ENCODE measurements at places on chromosomes 6 and 20. TPM values are rescaled to one million over a fixed set of nuclear protein-coding genes. Genes with fewer than 3 reads are reported as not detected.

GRCh38 chr6:156809034-156809433 lies 31.9 kb downstream of the ARID1B start:
- H3K4me3 ChIP-seq: no peak overlapping the region
- no peaks in the 10 kb centered on the region for H3K36me3 ChIP-seq
- no peak overlapping the region for H3K27ac ChIP-seq
- H3K27me3 ChIP-seq: peaks cover 2% of the 10 kb centered on the region

JARID2 gene
- total RNA-seq: 66.1 TPM

DNA sequence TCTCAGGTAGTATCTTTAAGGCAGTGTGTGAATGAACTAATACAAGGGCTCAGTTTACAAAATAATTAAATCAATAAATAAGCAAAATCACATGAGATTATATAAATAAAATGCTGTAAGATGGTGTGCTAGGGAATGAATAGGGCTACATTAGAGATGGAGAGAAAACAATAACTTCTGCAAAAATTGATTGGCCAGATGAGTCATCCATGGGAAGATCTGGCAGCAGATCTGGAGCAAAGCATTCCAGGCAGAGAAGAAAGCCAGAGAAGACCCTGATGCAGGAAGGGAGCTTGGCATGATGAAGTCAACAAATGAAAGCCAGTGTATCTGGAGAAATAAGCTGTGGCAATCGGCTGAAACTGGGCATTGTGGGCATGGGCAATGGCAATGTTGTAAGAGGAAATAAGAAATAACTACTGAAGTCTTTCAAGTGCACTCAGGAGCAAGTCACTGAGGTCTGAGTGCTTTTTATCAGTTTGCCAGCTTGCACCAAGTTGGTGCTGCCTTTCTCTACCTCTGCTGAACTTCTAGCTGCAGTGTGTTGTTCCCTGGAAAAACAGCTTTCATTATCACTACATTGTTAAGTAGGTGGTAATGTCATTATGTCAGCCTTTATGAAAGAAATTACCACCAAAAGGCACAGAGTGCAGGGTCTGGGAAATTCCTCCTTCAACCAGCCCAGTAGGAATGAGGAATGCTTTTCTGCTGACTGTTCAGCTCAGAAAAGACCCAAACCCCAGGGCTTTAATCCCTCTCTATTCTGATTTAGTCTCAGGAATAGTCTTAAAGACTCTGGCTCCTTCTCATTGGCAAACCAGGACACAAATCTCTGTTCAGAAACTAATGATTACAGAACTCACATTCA lies 231.6 kb downstream of the HTR1B start:
- H3K4me3 ChIP-seq: no peak overlapping the region
- no peak overlapping the region for H3K27ac ChIP-seq
- H3K4me1 ChIP-seq: no peaks in the 10 kb centered on the region
- no peaks in the 10 kb centered on the region for H3K36me3 ChIP-seq

DNA sequence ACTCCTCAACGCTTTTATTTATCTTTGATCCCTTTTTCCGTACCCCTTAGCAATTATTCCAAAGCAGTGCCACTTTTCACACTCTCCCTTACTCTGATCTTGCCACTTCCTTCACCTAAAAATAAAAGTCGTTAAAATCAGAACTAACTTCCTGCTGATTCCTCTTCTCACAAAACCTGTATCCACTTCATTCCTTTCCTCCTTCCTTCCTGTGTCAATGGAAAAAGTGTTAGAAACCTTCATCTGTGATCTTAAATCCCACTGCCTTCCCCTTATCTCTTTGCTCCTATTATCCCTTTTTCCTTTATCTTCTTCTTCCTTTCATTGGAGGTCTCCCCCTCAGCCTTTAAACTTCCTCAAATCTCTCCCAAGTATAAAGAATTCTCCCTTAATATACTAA lies 49.2 kb downstream of the GOPC start:
- peaks cover 2% of the 10 kb centered on the region for H3K27me3 ChIP-seq
- DNase-seq: no peak
- H3K36me3 ChIP-seq: peaks cover 21% of the 10 kb centered on the region
- peaks cover 35% of the 10 kb centered on the region for H3K4me1 ChIP-seq
- no peak overlapping the region for H3K27ac ChIP-seq

GSTA3 gene
- not detected for total RNA-seq

- H3K27ac ChIP-seq: no peak overlapping the region
- peaks cover 9% of the 10 kb centered on the region for H3K4me1 ChIP-seq
- no peak for DNase-seq
- peaks cover 8% of the 10 kb centered on the region for H3K27me3 ChIP-seq
- peaks cover 19% of the 10 kb centered on the region for H3K36me3 ChIP-seq
Observed at GRCh38 chr6:43127877-43128276, 43.2 kb upstream of the SRF start.

GRCh38 chr6:15401120-15401519 lies 155.3 kb downstream of the JARID2 start:
- H3K27me3 ChIP-seq: no peaks in the 10 kb centered on the region
- no peak overlapping the region for H3K27ac ChIP-seq
- H3K36me3 ChIP-seq: no peaks in the 10 kb centered on the region
- no peak for DNase-seq
- H3K4me1 ChIP-seq: peaks cover 74% of the 10 kb centered on the region

- peaks cover 34% of the 10 kb centered on the region for H3K4me1 ChIP-seq
- no peak for DNase-seq
- H3K4me3 ChIP-seq: no peak overlapping the region
- H3K36me3 ChIP-seq: peaks cover 4% of the 10 kb centered on the region
- H3K27ac ChIP-seq: peak overlapping the region; percentile 74
Observed at GRCh38 chr6:143674483-143675381, 3.0 kb upstream of the PHACTR2 start.

CTAGE9 gene
- not detected for total RNA-seq

- H3K4me1 ChIP-seq: peaks cover 3% of the 10 kb centered on the region
- H3K4me3 ChIP-seq: no peak overlapping the region
- H3K27me3 ChIP-seq: peaks cover 2% of the 10 kb centered on the region
- no peak for DNase-seq
- H3K36me3 ChIP-seq: peaks cover 9% of the 10 kb centered on the region
- H3K27ac ChIP-seq: no peak overlapping the region
Observed at GRCh38 chr20:63966172-63966943, 3.4 kb downstream of the ZNF512B start.

- H3K4me3 ChIP-seq: no peak overlapping the region
- H3K27ac ChIP-seq: no peak overlapping the region
- H3K36me3 ChIP-seq: no peaks in the 10 kb centered on the region
- H3K27me3 ChIP-seq: peaks cover 4% of the 10 kb centered on the region
- no peaks in the 10 kb centered on the region for H3K4me1 ChIP-seq
Observed at GRCh38 chr6:87684895-87685654, 17.0 kb downstream of the AKIRIN2 start.

DNA sequence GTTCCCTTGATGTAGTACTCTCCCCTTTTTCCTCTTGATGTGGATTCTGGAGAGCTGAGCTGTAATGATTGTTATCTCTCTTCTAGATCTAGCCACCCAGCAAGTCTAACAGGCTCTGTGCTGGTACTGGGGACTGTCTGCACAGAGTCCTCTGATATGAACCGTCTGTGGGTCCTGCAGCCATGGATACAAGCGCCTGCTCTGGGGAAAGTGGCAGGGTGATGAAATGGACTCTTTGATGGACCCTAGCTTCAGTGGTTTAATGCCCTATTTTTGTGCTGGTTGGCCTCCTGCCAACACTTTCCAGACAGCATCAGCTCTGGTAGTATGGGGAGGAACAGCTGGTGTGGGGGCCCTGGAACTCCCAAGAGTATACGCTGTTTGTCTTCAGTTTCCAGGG lies 216.3 kb downstream of the ADGRG6 start:
- no peaks in the 10 kb centered on the region for H3K4me1 ChIP-seq
- H3K4me3 ChIP-seq: no peak overlapping the region
- no peak overlapping the region for H3K27ac ChIP-seq
- no peaks in the 10 kb centered on the region for H3K27me3 ChIP-seq
- no peaks in the 10 kb centered on the region for H3K36me3 ChIP-seq

- DNase-seq: no peak
- no peak overlapping the region for H3K4me3 ChIP-seq
- peaks cover 21% of the 10 kb centered on the region for H3K36me3 ChIP-seq
- no peaks in the 10 kb centered on the region for H3K4me1 ChIP-seq
- no peak overlapping the region for H3K27ac ChIP-seq
Observed at GRCh38 chr6:35230950-35231349, 17.2 kb downstream of the SCUBE3 start.

SRSF3 gene
- 289 TPM for total RNA-seq

SMLR1 gene
- total RNA-seq: not detected

DNA sequence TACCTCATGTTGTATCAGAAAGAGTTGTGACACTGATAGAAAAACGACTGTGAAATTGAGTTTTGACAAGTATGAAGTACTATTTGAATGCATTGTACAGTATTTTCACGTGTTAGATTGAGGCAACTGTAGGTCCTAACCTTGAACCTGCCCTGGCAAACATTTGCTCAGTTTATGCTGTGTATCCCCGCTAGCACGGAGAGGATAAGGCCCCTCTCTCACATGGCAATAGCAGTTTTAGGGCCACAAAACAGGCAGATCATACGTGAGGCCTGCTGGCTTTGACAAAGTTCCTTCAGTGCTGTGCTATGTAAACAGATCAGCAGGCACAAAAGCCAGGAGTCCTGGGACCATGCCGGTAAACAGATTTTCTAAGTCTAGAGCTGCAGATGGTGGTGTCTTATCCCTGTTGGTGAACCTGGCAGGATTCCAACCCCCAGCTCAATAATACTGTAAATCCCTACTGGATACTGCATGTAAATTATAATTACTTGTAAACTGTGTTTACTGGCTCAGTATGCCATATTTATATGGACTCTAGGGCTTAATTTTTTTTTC lies 23.8 kb upstream of the FAM217A start:
- DNase-seq: no peak
- H3K36me3 ChIP-seq: no peaks in the 10 kb centered on the region

DNA sequence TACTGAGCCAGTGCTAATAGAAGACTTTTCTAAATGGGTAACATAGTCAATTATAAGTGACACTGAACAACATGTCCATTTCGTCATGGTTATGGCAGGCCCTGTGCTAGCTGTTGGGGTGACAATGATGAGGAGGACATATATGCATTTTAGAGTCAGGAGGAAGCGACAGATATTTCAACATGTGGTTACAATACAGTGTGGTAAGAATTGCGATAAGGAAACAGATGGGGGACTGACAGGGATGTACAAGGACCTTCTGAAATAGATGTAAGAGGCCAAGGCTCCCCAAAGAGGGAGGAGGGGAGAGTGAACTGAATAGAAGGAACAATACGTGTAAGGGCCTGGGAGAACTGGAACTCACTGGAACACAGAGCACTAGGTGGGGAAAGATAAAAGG lies 11.7 kb downstream of the MMP24 start:
- peaks cover 8% of the 10 kb centered on the region for H3K27me3 ChIP-seq
- peaks cover 20% of the 10 kb centered on the region for H3K4me1 ChIP-seq
- H3K4me3 ChIP-seq: no peak overlapping the region
- DNase-seq: no peak

- peaks cover 11% of the 10 kb centered on the region for H3K36me3 ChIP-seq
- peak overlapping the region; percentile 98 for H3K27ac ChIP-seq
- no peak for DNase-seq
- H3K4me1 ChIP-seq: peaks cover 37% of the 10 kb centered on the region
- H3K4me3 ChIP-seq: peak overlapping the region; percentile 99
Observed at GRCh38 chr6:42929821-42930360, 611 bp downstream of the CNPY3 start.

GGTLC1 gene
- total RNA-seq: not detected

DNA sequence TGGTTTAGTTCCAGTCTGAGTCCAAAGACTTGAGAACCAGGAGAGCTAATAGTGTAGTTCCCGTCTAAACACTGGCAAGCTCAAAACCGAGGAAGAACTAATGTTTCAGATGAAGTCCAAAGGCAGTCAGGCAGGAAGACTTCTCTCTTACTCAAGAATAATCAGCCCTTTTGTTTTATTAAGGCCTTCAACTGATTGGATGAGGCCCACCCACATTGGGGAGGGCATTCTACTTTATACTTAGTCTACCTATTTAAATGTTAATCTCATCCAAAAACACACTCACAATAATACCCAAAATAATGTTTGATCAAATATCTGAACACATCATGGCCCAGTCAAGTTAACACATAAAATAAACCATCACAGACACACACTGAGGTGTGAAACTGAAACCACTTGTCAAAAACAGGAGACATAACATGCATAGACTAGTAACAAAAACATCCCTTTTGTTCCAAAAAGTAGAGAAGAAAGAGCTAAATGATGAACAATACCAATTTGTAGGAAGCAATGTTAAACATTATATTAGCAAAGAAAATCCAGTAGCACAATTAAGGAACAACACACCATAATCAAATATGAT lies 50.2 kb upstream of the SENP6 start:
- no peak overlapping the region for H3K27ac ChIP-seq
- H3K27me3 ChIP-seq: no peaks in the 10 kb centered on the region
- peaks cover 7% of the 10 kb centered on the region for H3K4me1 ChIP-seq
- no peaks in the 10 kb centered on the region for H3K36me3 ChIP-seq

LZTS3 gene
- 6.1 TPM for total RNA-seq

- H3K27ac ChIP-seq: no peak overlapping the region
- H3K4me3 ChIP-seq: no peak overlapping the region
- no peak for DNase-seq
- H3K4me1 ChIP-seq: no peaks in the 10 kb centered on the region
- H3K27me3 ChIP-seq: no peaks in the 10 kb centered on the region
Observed at GRCh38 chr6:160188773-160189172, 67.2 kb downstream of the SLC22A1 start.

DNA sequence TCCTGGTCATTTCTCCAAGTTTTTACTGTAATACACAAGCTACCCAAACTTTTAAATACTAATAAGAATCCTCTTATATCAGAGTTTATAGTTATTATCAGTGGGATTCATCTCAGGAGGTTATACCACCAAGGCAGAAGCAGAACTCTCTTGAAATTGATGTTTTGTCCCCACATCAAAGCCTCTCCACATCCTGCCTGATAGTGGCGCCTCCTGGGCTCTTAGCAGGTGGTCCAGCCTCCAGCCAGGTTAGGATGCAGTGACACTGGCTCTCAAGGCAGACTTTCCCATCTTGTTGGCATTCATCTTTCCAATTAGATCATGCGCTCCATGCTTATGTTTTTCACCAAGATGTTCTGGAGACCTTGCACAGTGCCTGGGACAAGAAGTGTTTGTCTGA lies 81.8 kb upstream of the INSM1 start:
- no peaks in the 10 kb centered on the region for H3K4me1 ChIP-seq
- no peak overlapping the region for H3K27ac ChIP-seq
- H3K36me3 ChIP-seq: no peaks in the 10 kb centered on the region

GRCh38 chr6:73713426-73714147 lies 17.6 kb downstream of the CD109 start:
- DNase-seq: no peak
- no peak overlapping the region for H3K4me3 ChIP-seq
- H3K27me3 ChIP-seq: no peaks in the 10 kb centered on the region
- peaks cover 23% of the 10 kb centered on the region for H3K4me1 ChIP-seq

GRCh38 chr6:20599302-20600051 lies 65.2 kb downstream of the CDKAL1 start:
- peaks cover 13% of the 10 kb centered on the region for H3K36me3 ChIP-seq
- DNase-seq: no peak
- no peaks in the 10 kb centered on the region for H3K27me3 ChIP-seq
- H3K27ac ChIP-seq: no peak overlapping the region
- H3K4me3 ChIP-seq: no peak overlapping the region

RSPH9 gene
- total RNA-seq: not detected

DNA sequence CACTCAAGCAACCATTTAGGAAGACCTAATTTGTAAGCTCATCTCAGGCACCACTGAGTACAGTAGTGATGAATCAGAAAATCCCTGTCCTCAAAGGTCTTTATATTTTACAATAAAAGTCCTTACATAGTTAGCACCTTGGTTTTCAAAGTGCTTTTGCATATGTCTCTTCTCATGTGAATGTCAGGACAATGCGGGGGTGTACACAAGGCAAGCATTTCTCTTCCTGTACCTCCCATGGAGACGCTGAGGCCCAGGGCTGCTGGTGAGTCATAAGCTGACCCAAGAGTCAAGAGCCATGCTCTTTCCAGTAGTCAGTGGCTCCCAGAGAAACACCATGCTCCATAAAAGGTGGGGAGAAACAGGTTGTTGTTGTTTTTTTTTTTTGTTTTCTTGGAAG lies 174.0 kb downstream of the GJA10 start:
- peaks cover 1% of the 10 kb centered on the region for H3K27me3 ChIP-seq
- H3K36me3 ChIP-seq: no peaks in the 10 kb centered on the region
- peaks cover 23% of the 10 kb centered on the region for H3K4me1 ChIP-seq

All from endothelial cell (in vitro differentiated cells).